Muscle of leg (tissue), 16 donors: ENCODE measurements at places on chromosomes 6 and 20. TPM values are rescaled to one million over a fixed set of nuclear protein-coding genes. Genes with fewer than 3 reads are reported as not detected.
A peak's percentile ranks its signal among the peaks of the same experiment; 100 is the strongest.

The MCHR2 gene
- total RNA-seq: not detected

DNA sequence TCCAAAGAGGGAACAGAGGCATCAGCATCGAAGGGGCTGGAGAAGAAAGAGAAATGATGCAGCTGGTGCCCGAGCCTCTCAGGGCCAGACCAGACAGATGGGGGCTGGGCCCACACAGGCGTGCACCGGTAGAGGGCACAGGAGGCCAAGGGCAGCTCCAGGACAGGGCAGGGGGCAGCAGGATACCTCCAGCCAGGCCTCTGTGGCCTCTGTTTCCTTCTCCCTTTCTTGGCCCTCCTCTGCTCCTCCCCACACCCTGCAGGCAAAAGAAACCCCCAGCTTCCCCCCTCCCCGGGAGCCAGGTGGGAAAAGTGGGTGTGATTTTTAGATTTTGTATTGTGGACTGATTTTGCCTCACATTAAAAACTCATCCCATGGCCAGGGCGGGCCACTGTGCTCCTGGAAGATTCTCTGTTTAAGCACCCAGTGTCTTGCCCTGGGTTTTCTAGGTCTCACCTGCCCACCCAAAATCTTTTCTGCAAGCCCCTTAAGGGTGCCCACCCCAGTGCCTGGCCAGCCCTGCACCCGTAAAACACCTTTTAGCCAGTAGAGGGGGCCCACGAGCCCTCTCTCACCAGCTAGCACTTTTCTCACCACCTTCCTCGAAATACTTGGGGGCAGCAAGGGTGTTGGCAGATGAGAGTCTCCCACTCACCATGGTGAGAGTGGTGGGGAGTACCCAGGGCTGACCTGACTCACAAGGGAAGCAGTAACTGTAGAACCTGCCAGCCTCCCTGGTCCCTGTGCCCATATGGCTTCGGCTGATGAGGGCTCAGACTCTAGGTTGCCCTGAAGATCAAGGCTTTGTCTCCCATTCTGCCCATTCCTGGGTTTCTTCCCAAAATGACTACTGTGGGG is 35.7 kb upstream of the ID1 start:
- H3K4me1 ChIP-seq: peaks cover 55% of the 10 kb centered on the region
- H3K27me3 ChIP-seq: no peaks in the 10 kb centered on the region
- H3K27ac ChIP-seq: no peak overlapping the region
- peak; percentile 61 for DNase-seq
- H3K4me3 ChIP-seq: no peak overlapping the region

- H3K27me3 ChIP-seq: peaks cover 5% of the 10 kb centered on the region
- no peaks in the 10 kb centered on the region for H3K4me1 ChIP-seq
- no peak overlapping the region for H3K4me3 ChIP-seq
Measured at GRCh38 chr6:40732878-40733277, 145.7 kb upstream of the LRFN2 start.

GRCh38 chr20:50977066-50978021 is 18.7 kb downstream of the MOCS3 start:
- no peak for DNase-seq
- H3K4me3 ChIP-seq: no peak overlapping the region
- H3K4me1 ChIP-seq: peaks cover 4% of the 10 kb centered on the region
- H3K27me3 ChIP-seq: peaks cover 18% of the 10 kb centered on the region

- H3K4me1 ChIP-seq: no peaks in the 10 kb centered on the region
- no peak for DNase-seq
- no peaks in the 10 kb centered on the region for H3K27me3 ChIP-seq
- no peak overlapping the region for H3K4me3 ChIP-seq
- no peaks in the 10 kb centered on the region for H3K36me3 ChIP-seq
Measured at GRCh38 chr20:31890646-31891045, 20.2 kb downstream of the TTLL9 start.

The FRMD1 gene
- total RNA-seq: 0.13 TPM

DNA sequence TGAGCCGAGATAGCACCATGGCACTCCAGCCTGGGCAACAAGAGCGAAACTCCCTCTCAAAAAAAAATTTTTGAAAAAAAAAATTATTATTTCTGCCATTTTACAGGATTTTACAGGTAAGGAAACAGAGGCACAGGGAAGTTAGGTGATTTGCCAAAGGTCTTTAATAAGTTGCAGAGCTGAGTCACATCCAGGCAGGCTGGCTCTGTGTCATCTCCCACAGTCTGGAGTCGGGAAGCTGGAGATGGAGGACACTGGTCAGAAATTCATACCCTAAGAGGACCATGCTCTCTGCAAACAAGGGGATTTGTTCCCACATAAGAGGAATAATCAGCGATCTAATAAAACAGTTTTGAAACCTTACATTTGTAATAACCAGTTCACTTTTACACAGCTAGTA is 24.1 kb downstream of the HECA start:
- H3K27ac ChIP-seq: no peak overlapping the region
- DNase-seq: no peak
- H3K4me1 ChIP-seq: peaks cover 3% of the 10 kb centered on the region
- H3K36me3 ChIP-seq: no peaks in the 10 kb centered on the region
- H3K27me3 ChIP-seq: no peaks in the 10 kb centered on the region
